ENCODE measurements at places on chromosomes 4 and X.

GRCh38 chr4:148510211-148510610, 68.0 kb upstream of the NR3C2 start:
- no peak for DNase-seq

DNA sequence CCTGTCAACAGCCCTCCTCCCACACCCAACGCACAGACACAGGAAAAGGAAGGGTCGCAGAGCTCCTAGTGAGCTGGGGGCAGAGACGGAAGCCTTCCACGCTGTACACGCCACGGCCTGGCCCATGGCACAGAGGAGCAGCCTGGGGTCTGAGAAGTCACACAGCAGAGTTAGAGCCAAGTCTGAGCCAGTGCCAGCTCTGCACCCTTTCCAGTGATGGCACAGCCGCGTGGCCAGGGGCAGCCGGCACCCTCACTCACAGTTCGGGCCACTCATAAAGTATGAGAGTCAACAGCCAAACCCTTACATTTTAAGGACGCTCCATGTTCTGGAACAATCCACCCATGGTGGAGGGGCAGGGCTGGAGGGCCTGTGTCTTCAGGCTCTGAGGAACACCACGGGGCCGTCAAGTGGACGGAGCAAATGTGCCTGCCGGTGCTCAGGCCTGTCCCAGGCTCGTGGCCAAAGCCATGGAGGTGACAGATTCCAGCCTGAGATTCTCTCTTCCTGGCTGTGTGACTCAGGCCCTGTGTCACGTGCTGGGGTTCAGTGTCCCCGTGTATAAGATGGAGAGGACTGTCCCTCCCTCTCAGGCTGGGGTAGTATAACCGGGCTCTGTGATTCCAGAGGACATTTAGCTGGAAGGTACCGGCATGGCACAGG, 91.2 kb downstream of the ABLIM2 start:
- no peak for DNase-seq

GRCh38 chr4:25320336-25320735, 7.8 kb downstream of the ZCCHC4 start:
- DNase-seq, result no peak

DNA sequence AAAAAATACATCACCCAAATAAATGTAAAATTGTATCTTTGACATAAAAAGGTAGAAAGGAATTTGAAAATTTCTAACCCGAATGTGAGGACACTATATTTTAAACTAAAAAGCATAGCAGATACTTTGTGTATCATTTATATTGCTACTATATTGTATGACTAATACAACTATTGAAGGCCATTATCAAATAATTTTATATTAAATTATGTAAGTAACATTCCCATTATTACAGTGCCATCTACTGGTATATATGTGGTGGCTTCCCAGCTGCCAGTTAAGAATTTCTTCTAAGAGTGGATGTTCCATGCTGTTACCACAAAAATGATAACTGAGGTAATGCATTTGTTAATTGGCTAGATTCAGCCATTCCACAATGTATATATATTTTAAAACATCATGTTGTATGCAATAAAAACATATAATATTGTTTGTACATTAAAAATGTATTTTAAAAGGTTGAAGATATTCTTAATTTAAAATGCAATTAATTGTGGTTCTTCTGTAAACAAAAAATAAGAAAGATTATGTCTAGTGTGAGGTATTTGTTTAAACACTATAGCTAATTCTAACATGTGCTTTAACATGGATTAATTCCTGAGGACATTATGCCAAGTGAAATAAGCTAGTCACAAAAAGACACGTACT, 65.3 kb downstream of the EGF start:
- DNase-seq, result no peak

DNA sequence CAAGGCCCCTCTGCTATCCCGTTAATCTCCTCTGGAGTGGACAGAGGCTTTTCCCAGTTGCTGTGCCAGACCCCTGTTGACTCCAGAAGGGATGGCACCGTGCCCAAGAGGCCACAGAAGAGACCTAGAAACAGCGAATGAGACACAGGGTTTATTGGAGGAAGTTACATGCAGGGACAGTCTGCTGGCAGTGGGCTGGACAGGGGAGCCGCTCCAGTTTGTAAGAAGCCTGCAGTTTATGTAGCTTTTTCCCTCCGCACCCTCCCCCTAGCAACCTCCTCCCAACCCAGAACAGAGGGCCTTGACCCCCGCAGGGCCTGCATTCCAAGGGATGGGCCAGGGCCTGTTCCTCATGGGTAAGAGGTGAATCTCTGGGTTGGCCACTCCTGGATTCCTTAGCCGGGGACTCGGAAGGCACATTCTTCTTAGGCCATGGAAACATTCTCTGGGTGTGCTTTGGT, 216.8 kb upstream of the PSAPL1 start:
- DNase-seq, result no peak

All from NCI-H1092 (cell line).